Putamen (tissue), 1 donor: ENCODE measurements at places on chromosomes 1 and 21.

DNA sequence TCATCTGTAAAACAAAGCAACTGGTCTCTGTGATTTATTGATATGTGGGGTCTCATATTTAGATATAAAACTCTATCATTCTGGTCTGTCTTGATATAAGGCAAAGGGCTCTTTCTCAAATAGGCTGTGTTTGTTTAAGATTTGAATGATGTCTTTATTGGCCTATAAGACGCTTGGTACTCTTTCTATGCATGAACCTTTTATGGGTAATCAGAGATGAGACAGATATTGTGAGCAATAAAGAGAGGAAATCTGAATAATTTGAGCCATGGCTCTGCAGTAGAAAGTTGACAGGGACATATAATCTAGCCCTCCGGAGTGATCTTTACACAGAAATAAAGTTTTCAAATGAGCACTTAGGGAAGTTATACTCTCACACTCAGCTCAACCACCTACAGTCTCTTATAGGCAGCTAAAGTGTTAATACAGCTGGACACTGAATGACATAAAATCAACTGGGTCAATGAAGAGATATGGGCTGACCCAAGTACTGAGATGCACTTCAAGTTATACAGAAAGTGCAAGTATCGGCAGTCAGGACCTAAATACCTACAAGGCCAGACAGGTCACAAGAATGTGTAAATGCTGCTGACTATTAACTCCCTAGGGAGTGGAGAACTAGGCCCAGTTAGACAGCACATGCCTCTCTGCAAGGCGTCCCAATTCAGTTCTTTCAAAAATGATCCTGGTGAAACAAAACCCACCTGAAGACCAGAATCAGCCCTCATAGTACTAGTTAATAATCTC lies 111.0 kb downstream of the PTPN14 start:
- no peak for DNase-seq

DNA sequence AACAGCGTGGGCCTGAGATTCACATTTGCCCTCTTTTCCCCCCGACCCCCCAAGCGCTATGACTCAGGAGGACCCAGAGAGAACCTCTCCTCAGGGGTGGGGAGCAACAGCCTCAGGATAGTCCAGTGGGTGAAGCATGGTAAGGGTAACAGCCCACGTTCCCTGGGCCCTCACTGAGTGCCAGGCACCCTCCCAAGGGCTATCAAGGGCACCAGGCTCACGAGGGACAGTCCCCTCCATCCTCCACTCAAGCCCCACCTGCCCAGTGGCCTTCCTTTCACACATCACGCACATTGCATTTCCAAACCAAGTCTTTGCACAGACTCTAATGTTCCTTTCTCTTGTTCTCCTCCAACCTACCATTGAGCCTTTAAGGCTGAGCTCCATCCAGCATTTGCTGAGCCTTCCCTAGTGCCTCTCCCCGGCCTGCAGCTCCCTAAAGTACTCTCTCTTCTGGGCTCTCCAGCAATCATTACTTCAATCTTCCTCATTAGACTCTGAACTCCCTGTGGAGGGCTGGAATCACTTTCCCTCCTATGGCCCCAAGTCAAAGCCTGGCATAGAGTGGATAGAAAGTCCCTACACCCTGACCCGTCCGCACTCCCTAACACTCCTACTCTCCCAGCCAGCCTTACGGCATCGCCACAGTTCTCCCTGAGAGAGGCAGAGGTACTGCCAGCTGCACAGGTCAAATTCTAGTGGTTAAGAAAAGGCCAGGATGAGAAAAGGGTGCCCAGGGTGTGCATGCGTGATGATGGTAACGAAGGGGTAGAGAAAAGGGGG lies 1.0 kb downstream of the AKR7A2 start:
- no peak for DNase-seq

DNA sequence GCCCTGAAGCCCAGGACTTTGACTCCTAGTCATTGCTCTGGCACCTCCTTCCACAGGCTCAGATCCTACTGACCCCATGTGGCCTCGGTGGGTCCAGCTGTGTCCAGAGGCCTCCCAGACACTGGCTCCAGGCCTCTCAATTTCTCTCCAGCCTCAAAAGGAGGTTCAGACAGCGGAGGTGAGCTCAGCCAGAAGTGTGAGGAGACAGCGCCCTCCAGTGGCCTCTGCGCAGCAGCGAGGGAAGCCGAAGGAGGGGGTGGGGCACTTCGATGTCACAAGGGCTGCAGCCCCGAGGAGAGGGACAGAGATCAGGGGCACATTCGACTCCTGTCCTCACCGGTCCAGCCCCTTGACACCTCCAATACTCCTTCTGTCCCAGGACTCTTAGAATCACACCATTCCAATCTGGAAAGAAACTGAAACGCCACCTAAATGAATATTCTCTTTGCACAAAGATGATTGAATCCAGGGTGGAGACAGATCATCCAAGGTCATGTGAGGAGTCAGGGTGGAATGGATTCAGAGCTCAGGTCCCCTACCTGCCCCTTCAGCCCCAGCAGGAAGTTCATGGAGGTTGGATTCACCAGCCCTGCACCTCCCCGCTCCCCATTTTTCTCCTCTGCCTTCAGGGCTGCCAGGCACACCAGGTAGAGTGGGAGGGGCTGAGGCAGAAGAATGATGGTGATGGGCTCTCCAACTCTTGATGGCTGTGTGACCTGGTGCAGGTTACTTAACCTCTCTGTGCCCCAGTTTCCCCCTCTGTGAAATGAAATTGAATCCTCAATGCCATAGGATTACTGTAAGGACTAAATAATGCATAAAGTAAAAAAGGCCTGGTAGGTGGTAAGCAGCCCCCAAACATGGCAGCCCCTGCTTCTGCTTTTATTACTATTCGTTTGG lies 34.8 kb upstream of the ZBTB40 start:
- DNase-seq = peak; percentile 60

- no peak for DNase-seq
Observed at GRCh38 chr1:154743526-154744036, 126.5 kb downstream of the KCNN3 start.

DNA sequence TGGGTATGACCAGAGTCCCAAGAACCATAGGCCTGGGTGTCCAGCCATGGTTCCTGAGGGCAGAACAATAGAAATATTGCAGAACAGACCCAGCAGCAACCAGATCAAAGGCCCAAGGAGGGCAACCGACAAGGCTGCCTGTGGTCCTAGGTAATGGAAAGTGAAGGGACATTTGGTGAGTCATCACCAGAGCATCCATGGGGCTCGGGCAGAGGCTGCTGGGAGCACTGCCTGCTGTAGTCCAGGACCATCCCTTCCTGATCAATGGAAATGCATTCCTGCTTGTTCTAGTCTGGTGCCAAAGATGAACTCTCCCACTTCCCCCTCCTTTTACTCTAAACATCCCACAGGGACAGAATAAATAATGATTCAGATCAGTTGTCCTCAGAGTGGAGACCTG lies 172.8 kb upstream of the CACNA1E start:
- no peak for DNase-seq

GRCh38 chr1:37498872-37499617 lies 15.5 kb downstream of the MEAF6 start:
- no peak for DNase-seq

GRCh38 chr1:24551960-24552571 lies 3.8 kb upstream of the NCMAP start:
- no peak for DNase-seq

DNA sequence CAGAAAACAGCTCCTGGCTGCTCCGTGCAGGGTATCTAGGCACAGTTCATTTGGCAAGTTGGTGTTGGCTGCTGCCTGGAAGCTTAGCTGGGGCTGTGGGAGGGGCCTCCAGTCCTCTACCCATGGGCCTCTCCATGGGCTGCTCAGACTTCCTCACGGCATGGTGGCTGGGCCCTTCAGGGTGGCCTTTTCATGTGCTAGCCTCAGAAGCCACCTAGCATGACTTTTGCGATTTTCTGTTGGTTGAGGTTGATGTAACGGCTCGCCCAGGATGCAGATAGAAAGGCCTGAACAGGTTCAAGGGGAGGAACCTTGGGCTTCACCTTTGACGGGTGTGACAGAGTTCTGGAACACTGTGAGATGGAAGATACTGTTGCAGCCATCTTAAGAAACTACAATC lies 25.8 kb upstream of the LHX4 start:
- DNase-seq = no peak

- peak; percentile 47 for DNase-seq
Observed at GRCh38 chr1:116881879-116882520, 27.7 kb upstream of the PTGFRN start.

- no peak for DNase-seq
Observed at GRCh38 chr1:45752441-45753052, 2.1 kb upstream of the IPP start.

DNA sequence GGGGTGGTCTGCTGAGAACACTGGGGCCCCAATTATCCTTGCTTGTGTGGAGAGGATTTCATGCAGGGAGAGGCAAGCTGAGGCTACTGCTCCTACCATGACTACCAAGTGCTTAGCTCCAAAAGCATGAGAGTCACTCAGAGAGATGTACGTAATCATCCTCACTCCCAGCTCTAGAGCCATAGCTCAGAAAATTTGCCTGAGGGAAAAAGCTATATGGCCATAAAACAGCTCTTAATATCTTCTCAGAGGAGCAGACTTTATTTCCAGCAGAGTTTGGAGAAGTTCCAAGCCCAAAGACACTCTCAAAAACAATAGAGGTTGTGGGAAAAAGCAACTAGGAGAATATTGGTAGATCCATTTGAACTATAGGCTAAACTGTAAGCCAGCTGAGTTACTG lies 106.4 kb upstream of the PBX1 start:
- DNase-seq = no peak

- DNase-seq = no peak
Observed at GRCh38 chr1:62706985-62707743, 19.0 kb upstream of the DOCK7 start.

DNA sequence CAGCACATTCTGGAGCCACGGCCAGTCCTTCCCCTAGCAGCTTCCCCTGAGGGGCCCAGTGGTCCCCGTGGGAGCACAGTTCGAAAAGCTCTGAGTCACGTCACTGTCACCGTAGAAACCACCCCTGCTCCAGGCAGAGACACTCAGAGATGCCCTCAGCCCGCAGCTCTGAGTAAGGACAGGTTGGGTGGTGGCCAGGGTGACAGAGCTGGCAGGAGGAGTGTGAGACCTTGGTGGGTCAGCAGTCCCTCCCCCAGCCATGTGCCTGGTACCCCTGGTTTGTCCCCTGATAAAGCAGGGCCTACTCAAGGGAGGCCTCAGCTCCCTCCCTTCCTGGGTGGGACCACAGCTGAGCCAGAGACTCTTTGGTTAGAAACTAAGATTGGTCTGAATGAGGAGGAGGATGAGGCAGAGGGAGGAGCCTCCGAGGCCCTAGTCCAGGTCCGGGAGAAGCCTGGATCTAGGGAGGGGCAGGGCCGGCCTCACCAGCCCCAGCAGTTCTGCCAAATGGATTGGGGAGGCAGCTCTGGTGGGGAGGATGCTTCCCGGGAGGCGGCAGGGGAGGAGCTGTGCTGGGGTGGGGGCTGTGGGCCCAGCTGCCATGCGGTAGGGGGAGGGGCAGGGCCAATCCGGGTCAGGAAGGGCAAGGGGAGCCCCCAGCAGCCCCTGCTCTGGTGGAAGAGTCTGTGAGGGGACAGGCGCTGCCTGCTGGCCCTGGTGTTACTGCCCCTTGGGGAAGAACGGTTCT lies 55.2 kb downstream of the SLC9A1 start:
- DNase-seq = no peak

DNA sequence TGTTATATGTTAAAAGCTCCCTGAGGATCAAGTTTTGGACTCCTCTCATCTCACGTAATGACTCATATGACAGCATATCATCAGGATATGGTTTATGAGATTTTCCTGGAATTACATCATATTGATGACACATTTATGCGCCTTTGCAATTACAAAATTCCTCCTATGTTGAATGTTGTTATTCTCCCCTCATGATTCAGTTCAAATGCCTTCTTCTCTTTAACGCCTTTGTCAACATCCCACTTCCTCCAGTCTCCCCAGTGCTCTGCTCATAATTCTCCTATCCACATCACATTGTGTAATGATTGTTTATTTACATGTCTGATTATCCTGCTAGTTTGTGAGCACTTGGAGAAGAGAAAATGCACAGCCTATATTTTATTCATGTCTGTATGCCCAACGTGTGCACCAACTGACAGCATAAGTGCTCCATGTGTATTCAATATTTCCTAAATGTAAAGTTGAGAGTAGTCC lies 80.9 kb upstream of the BACH1 start:
- DNase-seq = no peak

DNA sequence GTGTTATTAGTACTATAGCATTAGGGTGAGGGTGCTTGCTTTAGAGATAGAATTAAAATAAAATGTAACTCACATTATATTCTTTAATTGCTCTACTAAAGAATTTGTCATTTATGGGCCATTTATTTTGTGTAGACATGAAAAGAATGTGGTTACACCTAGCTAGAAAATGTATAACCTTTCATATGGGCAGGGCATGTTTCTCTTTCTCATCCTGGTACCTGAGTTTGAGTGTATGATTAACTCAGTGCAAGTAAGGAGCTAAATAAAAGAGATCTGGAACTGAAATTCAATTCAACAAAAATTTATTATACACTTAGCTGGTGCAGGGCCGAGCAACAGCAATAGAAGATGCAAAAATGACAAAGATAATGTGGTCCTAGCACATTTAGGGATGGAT lies 47.4 kb downstream of the MAP3K7CL start:
- DNase-seq = no peak

GRCh38 chr1:82515650-82516049 lies 714.9 kb downstream of the ADGRL2 start:
- DNase-seq = no peak

DNA sequence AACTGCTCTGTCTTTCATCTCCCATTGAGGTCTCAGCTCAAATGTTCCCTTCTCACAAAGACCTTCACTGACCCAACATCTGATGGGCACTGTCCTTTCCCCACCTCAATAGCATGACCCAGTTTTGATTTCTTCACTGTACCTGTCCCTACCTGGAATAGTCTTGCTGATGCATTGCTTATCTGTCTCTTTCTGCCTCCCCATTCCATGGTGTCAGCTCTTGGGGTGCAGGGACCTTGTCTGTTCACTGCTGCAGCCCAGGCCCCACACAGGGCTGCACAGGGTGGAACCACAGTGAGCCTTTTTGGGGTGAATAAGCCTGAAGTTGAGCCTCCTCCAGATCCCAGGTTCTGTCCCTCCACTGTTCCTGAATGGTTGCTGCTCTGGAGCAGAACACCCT lies 414.9 kb downstream of the PTPRU start:
- DNase-seq = no peak
